ENCODE measurements at places on chromosomes 16 and 17.
A peak's percentile ranks its signal among the peaks of the same experiment; 100 is the strongest.

DNA sequence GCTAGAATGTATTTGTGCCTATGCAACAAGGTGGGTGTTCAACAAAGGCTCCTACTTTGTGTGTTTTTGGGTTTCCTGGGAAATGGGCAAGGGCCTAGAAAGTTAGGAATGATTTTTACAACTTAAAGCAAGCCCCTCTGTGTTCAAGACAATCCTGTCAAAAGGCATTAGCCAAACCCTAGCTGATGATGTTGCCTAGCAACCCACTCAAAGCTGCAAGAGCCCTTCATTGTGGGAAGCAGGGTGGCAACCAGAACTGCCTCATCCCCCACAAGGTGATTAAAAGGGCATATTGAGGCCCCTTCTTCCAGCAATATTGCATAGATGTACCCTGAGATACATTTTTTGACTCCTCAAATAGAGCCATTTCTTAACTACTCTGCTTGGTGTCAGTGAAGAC lies 16.0 kb upstream of the RASL10B start:
- DNase-seq: no peak

- no peak for DNase-seq
These were observed 1.4 kb downstream of the KRT38 start for GRCh38 chr17:41439375-41439774.

- no peak for DNase-seq
These were observed 138.8 kb downstream of the PRKCA start for GRCh38 chr17:66441101-66441661.

GRCh38 chr16:27795992-27796614 lies 246.2 kb downstream of the KATNIP start:
- DNase-seq: peak; percentile 37

GRCh38 chr16:12545297-12545610 lies 258.4 kb downstream of the CPPED1 start:
- no peak for DNase-seq

GRCh38 chr16:79795556-79795955 lies 195.0 kb upstream of the MAF start:
- no peak for DNase-seq

DNA sequence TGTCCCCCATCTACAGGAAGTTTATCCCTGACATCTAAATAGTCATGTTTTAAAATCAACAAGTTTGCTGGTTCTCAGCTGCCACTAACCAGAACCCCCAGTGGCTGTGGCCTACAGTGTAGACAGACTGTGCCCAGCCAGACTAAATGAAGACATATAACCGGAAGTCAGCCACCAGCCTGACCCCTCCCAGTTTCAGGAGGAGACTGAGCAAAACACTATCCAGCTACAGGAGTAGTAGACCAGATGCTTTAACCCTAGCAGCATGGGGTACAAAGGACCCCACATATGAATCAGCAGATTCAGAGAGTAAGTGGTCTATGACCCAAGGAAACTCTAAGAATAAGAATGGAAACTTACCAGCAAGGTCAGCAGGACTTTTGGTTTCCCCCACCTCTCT lies 83.4 kb downstream of the HIC1 start:
- DNase-seq: no peak

- DNase-seq: peak; percentile 89
These were observed at the start of gene CHD9 for GRCh38 chr16:53054670-53055485. CHD9 (plus strand) TSS chr16:53054991; CDS start chr16:53156090, 101,099 bp downstream.

GRCh38 chr16:64830653-64831052 lies 291.2 kb downstream of the CDH11 start:
- DNase-seq: peak; percentile 38

- DNase-seq: no peak
These were observed 26.3 kb upstream of the FZD2 start for GRCh38 chr17:44530896-44531418.

GRCh38 chr16:55955424-55955823 lies 80.3 kb upstream of the CES5A start:
- no peak for DNase-seq

GRCh38 chr16:31008149-31008548 lies 2.3 kb downstream of the STX1B start:
- peak; percentile 86 for DNase-seq

Measured in astrocyte of the spinal cord (primary cell).